ENCODE measurements at places on chromosomes 2 and 18.
A peak's percentile ranks its signal among the peaks of the same experiment; 100 is the strongest.

GRCh38 chr2:188576651-188577050 is 285.0 kb downstream of the GULP1 start:
- DNase-seq = no peak

GRCh38 chr2:9548506-9548905 is 7.1 kb downstream of the ADAM17 start:
- peak; percentile 61 for DNase-seq

DNA sequence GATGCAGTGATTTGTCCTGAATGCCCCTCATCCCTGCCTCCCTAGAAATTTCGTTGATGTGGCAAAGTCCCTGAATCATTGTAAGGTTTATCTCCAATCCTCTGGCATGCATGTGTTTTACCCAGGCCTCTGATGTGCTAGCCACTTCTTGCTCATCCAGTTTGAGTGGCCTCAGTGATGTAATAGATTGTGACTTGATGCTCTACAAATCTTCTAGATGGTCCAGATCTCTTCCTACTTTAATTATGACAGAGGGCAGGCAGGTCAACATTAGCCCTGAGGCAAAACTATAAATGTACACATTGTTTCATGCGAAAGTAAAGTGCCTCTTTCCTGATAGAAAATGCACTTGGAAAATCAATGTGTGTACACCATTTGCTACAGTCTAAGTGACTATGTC is 54.5 kb downstream of the LONRF2 start:
- DNase-seq = no peak

DNA sequence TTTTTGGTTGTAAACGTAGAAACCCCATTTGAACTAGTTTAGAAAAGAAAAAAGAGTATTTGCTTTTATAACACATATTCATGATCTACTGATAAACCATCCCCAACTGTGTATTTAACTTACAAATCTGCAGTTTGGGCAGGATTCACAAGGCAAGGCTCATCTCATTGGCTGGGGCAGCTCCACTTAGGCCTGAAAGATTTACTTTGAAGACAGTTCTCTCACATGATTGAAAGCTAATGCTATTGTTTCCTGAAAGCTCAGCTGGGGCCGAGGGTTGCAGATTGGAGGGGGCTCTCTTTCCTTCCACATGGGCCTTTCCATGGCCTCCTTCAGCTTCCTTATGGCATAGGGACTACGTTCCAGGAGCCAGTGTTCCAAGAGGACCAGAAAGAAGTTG is 47.4 kb downstream of the ARHGAP15 start:
- no peak for DNase-seq

GRCh38 chr2:120504936-120505705 is 159.2 kb downstream of the INHBB start:
- no peak for DNase-seq

- DNase-seq = peak; percentile 43
These were observed 786 bp downstream of the TAF1B start for GRCh38 chr2:9844036-9844483.

DNA sequence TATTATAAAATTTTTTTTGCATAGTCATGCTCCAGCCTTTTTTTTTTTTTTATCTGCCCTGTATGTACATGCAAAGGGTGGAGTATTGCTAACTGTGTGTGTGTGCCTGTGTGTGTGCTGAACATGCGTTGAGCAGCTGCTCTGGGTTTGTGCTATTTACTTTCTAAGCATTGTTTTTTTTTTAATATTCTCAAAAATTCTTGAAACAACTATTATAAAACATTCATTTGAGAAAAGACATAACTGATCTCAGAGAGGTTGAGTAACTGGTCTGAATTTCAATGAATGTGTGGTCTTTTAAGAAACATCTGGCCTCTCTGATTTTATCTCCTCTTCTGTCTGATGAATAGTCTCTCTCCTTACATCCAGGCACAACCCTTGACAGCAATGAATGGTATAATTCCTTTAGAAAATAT is 366.0 kb upstream of the SLC14A2 start:
- DNase-seq = peak; percentile 14

DNA sequence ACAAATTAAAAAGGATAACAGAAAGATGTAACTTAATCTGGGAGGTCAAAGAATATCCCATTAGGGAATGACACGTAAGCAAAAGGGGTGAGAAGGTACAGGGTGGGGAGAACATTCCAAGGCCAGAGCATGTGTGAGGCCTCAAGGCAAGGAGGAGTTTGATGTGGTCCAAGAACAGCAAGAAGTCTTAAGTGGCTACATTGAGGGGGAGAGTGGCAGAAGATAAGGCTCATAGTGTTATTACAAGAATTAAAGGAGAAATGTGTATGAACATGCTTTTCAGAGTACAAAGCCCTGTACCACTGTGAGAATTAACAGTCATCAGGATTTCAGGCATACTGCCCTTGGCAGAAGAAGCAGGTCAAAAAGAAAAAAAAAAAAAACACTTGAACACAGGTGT is 174.4 kb upstream of the ERBB4 start:
- peak; percentile 12 for DNase-seq

- no peak for DNase-seq
These were observed 211.6 kb downstream of the TCF4 start for GRCh38 chr18:55376387-55376786.

GRCh38 chr2:101139495-101139894 is 11.7 kb downstream of the TBC1D8 start:
- DNase-seq = no peak

GRCh38 chr18:56257205-56257604 is 381.2 kb downstream of the TXNL1 start:
- DNase-seq = peak; percentile 78

- DNase-seq = peak; percentile 82
These were observed 10.8 kb downstream of the RFX8 start for GRCh38 chr2:101463911-101464641.

DNA sequence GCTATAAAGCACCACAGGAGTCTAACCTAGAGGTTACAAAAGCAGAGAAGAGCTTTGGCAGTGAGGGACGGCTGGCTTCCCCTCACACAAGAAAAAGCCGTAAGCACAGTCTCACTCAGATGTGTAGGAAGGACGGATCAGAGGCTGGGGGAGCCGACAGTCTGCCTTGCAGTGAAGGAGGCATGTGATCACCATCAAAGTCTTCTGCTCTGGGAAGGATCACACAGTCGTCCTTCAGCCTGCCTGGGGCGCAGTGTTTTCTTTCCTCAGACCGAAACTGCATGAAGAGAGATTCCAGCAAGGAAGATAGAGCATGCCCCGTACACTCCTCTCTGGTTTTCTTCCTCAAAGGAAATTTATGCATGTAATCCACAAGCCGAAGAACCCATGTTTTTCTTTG is 24.1 kb downstream of the GATA6 start:
- peak; percentile 97 for DNase-seq

DNA sequence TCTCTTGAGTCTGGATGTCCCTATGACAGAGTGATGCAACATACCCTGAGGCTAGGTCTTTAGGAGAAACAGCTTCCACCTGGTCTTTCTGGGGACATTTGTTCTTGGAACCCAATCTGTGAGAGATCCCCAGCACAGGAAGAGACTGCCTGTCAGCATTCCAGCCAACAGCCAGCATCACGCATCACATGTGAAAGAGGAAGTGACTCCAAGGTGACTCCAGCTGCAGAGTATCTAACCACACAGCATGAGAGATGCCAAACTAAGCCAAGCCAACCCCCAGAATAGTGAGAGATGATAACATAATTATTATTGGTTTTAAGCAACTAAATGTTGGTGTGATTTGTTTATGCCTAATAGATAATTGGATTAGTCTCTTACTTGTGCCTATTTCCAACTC is 35.7 kb downstream of the C18orf63 start:
- DNase-seq = peak; percentile 73

DNA sequence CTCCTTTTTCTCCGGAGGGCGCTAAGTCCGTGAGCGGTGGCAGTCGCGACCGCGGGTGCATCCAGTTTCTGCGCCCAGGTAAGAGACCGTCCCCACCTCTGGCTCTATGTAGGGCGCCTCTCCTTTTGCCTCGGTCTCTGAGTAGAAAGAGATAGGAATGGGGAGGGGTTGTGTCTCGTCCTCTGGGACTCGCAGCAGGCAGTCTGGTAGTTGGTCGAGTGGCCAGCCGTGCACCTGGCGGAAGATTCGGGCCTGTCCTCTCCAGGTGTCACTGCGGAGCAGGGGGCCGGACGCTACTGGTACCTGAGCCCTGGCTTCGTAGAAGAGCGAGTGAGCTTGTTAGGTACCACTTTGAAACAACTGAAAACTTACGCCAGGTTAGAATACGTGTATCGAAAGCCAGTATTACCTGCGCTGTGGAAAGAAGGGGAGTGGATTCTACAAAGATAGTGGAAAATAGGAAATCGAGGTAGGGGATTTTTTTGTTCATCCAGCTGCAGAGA is 403 bp downstream of the MAP2 start:
- no peak for DNase-seq

- peak; percentile 78 for DNase-seq
These were observed 223.0 kb downstream of the UBE2E3 start for GRCh38 chr2:181203412-181203811.

DNA sequence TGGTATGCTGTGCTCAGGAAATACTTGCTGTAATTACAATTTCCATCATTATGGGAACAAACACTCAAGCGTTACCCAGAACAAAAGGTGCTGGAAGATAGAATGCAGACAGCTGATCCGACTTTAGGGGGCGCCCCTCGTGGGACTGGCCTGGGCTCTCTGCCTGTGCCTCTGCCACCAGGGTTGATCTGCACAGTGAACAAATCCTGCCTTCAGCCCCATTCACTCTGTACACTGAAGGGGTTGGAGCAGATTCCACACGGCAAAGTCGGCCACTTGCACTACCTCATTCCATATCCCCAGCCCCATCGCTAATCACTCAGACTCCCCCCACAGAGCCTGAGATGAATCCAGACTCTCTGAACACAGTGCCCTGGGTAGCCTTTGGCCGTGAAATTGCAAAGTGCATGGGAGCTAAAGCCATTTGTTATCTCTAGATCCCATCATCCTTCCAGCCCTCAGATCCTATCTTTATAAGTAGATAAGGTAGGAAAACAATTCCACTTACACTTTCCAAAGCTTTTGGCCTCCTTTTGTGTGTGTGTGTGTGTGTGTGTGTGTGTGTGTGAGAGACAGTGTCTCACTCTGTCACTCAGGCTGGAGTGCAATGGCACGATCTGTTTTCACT is 69.3 kb downstream of the INPP5D start:
- DNase-seq = no peak

- DNase-seq = peak; percentile 78
These were observed 200.9 kb downstream of the NYAP2 start for GRCh38 chr2:225600444-225600843.

DNA sequence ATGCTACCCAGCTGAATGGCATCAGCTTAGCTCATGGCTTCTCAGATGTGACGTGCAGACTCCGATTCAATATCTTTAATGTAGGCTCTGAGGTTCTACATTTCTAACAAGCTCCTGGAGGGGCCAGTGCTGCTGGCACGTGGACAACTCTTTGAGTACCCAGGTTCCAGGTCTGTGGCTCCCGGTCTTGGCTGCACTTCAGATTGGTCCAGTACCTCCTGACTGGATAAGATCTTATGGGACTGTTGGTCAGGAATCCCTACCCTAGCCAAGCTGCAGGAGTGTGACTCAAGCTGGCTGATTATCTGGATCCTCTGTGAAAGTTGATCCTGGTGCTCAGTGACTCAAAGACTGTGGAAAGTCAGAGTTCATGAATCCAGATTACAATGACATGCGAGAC is 222.1 kb downstream of the ANKRD30B start:
- no peak for DNase-seq

- no peak for DNase-seq
These were observed 40.5 kb downstream of the RPL37A start for GRCh38 chr2:216539120-216539519.

DNA sequence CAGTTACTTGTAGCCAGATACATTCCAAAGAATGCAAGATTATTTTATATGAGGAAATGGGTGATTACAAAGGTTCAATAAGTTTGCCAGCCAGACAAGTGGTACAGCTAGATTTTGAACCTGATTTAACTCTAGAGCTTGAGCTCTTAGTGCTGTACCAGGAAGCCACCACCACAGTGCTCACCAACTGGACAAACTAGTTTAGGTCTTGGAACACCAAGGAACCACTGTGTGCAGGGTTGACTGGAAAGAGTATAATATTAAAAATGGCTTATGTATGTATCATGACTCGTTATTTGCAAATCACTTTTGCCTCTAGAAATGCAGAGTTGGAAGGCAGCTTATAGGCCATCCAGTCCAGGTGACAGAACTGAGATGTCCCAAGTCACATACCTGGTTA is 177.2 kb downstream of the TXNL1 start:
- DNase-seq = no peak

- no peak for DNase-seq
These were observed 1112.3 kb upstream of the FANCL start for GRCh38 chr2:59353306-59353921.

GRCh38 chr18:44342162-44342561 is 338.5 kb upstream of the SETBP1 start:
- DNase-seq = no peak

DNA sequence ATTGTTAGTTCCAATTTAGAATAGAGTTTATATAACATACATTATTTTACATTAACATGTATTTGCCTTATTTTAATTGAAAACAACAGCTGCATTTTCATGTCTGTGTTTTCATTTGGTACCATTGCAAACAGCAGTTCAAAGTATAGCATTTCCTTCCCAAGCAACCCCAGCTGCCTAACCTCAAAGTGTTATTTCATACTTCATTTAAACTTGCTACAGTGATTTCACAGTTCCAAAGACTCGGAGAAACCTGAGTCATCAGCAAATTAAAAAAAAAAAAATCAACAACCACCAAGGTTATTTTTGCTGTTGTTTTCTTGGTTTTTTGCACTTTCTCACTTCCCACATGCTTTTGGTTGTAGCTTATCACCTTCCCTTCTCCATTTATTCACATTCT is 236.5 kb upstream of the SPHKAP start:
- no peak for DNase-seq

DNA sequence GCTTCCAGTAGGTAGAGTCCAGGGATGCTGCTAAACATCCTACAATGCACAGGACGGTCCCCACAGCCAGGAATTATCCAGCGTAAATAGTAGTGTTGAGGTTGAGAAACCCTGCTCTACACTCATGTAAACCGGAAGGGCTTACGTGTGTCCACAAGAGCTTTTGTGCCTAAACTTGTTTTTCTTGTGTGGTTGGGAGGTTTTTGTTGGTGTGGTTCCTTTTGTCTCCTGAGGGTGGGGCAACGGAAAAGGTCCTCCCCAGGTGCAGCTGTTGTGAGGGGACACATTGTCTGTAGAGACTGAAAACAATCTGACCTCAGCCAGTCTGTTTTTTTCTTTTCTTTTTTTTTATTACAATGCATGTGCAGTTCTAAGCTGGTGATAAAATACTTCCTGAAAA is 72.7 kb upstream of the MGAT5 start:
- no peak for DNase-seq

Measured in choroid plexus epithelial cell (primary cell).